ENCODE measurements at places on chromosomes 2 and 18.
A peak's percentile ranks its signal among the peaks of the same experiment; 100 is the strongest.

DNA sequence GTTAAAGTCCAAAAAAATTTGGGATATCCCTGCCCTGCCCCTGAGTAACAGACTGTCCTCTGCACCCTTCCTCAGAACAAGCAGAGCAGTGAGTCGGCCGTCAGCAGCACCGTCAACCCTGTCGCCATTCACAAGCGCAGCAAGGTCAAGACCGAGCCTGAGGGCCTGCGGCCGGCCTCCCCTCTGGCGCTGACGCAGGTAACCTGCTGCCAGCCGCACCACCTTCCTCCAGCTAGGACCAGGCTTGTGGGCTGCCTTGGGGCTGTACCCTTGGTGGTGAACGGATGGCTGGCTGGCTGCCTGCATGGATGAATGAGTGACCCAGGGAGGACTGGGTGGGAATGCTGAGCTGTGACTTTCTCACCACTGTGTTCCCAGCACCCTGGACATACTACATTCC lies 236.2 kb downstream of the GLI2 start:
- DNase-seq: no peak

DNA sequence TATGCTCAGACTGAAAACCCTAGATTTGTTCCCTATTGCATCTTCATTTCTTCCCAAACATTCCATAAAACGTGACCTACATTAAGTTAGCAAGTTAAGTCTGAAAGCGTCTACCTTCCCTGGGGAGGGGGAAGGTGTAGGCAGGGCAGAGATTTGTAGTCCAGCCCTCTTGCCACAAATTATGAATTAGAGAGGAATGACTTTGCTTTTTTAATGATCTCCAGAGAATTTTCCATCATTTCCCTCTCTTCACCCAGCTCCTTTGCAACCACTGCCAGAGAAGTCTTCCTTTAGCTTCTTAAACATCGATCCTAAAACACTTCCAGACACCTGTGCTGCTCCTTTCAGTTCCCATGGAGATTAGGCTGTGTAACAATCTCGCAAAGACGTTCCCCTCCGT lies 1.2 kb downstream of the C2orf76 start:
- DNase-seq: no peak

DNA sequence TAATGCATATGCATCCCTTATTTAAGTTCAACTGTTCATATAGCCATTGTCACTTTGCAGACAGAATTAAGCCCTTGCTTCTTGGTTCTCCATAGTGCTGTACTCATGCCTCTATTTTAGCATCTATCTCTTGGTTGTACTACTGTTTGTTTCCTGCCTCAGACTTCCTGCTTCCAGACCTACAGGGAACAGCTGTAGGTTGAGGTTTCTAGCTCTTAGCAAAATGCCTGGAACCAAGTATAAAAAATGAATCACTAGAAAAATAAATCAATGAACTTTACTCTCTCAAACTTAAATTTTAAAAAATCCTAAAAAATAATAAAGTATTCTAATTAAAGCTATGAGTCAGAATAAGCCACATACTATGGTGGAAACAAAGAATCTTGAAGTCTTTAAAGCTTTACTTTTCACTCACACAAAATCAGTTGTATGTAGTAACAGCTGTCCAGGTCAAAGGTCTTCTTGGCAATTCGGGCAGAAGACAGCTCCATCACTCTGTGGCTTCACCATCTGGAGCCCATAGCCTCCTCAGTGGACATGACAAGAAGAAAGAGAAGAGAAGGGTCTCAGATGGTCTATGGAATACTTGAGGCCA lies 1228.1 kb upstream of the GYPC start:
- no peak for DNase-seq

DNA sequence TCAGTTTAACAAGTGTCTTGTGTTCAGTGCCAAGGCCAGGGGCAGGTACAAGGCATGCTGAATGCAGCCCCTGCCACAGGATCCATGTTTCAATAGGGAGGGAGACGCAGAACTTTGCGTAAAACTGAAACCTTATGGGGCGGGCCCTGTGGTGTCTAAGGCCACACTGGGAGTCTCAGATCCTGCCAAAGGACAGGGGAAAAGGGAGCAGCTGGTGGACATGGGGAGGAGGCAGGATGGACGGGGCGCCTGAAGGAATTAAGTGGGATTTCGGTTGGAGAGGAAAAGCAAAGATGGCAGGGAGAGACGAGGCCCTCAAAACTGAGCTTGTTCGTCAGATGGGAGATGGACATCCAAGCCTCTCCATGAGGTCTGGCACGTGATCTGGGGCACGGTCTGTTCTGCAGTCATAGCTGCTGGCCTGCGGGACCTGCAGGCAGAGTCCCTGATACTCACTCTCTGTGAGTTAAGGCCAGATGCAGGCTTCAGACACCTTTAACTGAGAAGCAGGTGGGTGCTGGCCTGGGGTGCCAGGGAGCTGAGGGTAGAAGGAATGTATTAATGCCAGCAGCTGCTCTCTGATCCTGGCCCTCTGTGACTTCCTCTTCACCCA lies 48.8 kb downstream of the TCF7L1 start:
- DNase-seq: no peak

- no peak for DNase-seq
These were observed 50.1 kb downstream of the SLC14A1 start for GRCh38 chr18:45774065-45774521.

GRCh38 chr18:27668158-27668557 lies 483.1 kb upstream of the CHST9 start:
- DNase-seq: no peak

DNA sequence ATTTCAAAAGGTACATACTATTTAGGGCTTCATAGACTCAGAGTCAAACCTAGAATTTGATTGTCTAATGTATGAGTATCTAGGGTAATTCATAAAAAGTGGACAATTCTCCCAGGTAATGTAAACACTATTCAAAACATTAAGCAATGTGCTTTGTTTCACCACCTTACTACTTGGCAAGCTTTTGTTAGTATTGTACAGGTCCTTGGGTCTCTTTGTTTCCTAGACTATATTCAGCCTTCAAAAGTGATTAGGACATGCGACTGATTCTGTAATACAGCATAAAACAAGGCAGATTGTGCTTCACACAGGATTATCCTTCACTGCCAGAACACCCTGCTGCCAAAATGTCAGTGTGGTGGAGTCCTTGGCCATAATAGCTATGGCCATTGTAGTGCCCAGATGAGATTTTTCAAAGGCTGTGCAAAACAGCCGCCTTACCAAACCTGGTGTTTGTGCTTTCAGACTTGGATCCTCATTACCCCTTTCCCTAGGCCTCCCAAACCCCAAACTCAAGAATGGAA lies 90.1 kb upstream of the CAVIN2 start:
- DNase-seq: peak; percentile 54

GRCh38 chr2:144510294-144510991 lies 9.5 kb downstream of the ZEB2 start:
- DNase-seq: no peak

GRCh38 chr2:54904836-54905235 lies 145.4 kb downstream of the RTN4 start:
- DNase-seq: no peak
